ENCODE measurements at places on chromosomes 1 and 21. TPM values are rescaled to one million over a fixed set of nuclear protein-coding genes. Genes with fewer than 3 reads are reported as not detected.

Gene HPDL
- 0.46 TPM for total RNA-seq

Gene CLCA1
- not detected for total RNA-seq

GRCh38 chr1:216721863-216722262 lies 1.4 kb downstream of the ESRRG start:
- no peak overlapping the region for H3K27ac ChIP-seq
- H3K36me3 ChIP-seq = no peaks in the 10 kb centered on the region
- no peak for DNase-seq
- H3K4me1 ChIP-seq = no peaks in the 10 kb centered on the region
- H3K27me3 ChIP-seq = peaks cover 37% of the 10 kb centered on the region
- H3K4me3 ChIP-seq = no peak overlapping the region

DNA sequence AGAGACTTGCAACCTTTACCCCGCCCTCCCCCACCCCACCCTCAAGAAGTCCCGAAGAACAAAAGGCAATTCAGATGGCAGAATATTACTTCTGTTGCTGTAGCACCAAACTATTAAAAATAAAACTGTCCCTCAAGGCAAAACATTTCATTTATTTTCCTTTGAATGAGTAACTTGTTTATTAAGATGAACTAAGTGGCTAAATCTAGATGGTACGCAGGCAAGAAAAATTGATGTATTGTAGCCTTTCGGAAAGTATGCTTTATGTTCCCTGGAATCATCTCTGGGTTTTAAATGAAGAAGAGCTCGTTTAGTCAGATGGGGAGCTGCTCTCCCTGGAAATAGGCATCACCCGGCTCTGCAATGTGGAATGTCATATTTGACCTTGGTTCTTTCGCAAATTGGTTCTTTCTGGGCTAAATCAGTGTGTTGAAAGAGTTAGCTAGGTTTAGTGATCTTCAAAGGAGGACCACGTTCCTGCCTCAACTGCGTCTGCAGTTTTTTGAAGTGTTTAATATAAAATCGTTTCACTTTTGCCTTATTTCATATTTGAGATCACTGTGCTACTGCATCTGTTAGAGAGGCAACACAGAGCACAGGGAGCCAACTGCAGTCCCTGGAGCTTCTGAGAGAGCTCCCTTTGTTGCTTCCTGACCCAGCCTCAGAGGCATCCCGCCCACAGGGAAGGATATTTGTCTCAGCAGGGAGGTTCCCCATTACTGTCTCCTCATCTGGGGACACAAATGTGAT lies 61.8 kb downstream of the KIF26B start:
- H3K27me3 ChIP-seq = no peaks in the 10 kb centered on the region
- no peak overlapping the region for H3K4me3 ChIP-seq
- H3K36me3 ChIP-seq = no peaks in the 10 kb centered on the region

Gene PLA2G2F
- total RNA-seq = not detected

DNA sequence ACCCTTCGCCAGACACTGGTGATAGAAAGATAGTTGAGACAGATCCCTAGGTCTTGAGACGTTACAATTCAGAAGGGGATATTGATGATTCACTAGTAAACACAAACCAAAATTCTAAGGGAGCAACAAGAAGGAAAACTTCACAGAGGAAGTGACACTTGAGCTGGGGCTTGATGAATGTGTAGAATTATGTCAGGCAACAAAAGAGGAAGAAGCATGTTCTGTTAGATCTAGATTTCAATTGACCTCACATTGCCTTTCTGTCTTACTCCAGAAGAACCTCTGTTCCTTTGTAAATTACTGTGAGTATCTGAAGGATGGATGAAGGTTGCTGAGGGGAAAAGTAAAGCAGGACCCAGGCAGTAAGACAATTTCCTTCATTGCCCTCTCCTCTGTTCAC lies 328.2 kb downstream of the KCTD3 start:
- H3K27ac ChIP-seq = no peak overlapping the region
- no peak for DNase-seq
- H3K27me3 ChIP-seq = no peaks in the 10 kb centered on the region
- no peaks in the 10 kb centered on the region for H3K4me1 ChIP-seq
- H3K36me3 ChIP-seq = no peaks in the 10 kb centered on the region

- no peaks in the 10 kb centered on the region for H3K36me3 ChIP-seq
- DNase-seq = peak; percentile 36
- no peaks in the 10 kb centered on the region for H3K27me3 ChIP-seq
Measured at GRCh38 chr1:228891272-228892034, 156.2 kb downstream of the RHOU start.

DNA sequence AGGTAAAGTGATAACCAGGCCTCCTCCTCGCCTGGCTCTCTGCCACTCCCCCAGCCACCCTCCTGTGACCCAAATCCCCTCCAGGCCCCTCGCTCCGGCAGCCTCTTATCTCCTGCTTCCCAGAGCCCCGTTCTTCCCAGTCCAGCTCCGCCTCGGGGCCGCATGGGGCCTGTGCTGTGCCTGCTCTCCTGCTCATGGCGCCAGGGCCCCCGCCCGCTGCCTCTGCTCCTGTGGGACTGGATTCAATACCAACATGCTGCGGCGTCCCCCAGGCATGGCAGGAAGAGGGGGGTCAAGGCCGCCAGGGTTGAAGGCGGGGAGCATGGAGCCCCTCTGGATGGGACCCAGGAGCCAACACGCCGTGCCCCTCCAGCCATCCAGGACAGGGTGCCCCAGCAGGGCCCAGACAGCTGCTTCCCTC lies 213.0 kb upstream of the VAMP3 start:
- no peak overlapping the region for H3K27ac ChIP-seq
- no peaks in the 10 kb centered on the region for H3K27me3 ChIP-seq
- H3K4me1 ChIP-seq = no peaks in the 10 kb centered on the region
- no peaks in the 10 kb centered on the region for H3K36me3 ChIP-seq

DNA sequence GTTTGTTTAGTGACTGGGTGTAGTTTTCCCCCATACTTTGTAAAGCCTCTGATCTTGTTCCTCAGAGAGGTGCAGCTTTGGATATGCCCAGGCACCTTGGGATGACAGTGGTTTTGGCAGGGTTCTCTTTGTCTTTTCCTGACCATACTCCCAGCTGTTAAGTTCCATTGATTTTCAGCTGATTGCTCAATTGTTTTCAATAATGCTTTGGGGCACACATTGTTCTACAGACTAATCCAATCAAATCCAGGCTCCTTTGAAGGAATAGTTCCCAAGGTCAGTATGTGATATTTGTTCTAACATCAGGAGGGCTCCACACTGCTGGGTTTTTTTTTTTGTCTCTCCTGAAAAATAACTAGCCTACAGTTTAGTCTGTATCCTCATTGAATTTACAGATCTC lies 24.8 kb downstream of the PPP2R5A start:
- H3K36me3 ChIP-seq = no peaks in the 10 kb centered on the region
- no peaks in the 10 kb centered on the region for H3K4me1 ChIP-seq
- DNase-seq = no peak
- H3K4me3 ChIP-seq = no peak overlapping the region
- no peak overlapping the region for H3K27ac ChIP-seq

GRCh38 chr1:170296211-170296610 lies 150.5 kb downstream of the NTMT2 start:
- H3K4me1 ChIP-seq = no peaks in the 10 kb centered on the region
- no peak for DNase-seq
- no peaks in the 10 kb centered on the region for H3K36me3 ChIP-seq
- H3K27me3 ChIP-seq = no peaks in the 10 kb centered on the region
- no peak overlapping the region for H3K27ac ChIP-seq
- no peak overlapping the region for H3K4me3 ChIP-seq

- H3K27me3 ChIP-seq = no peaks in the 10 kb centered on the region
- H3K4me1 ChIP-seq = no peaks in the 10 kb centered on the region
- H3K36me3 ChIP-seq = no peaks in the 10 kb centered on the region
- no peak for DNase-seq
- no peak overlapping the region for H3K27ac ChIP-seq
Measured at GRCh38 chr21:20882462-20883407, 115.5 kb upstream of the NCAM2 start.

Gene ST6GALNAC5
- not detected for total RNA-seq

DNA sequence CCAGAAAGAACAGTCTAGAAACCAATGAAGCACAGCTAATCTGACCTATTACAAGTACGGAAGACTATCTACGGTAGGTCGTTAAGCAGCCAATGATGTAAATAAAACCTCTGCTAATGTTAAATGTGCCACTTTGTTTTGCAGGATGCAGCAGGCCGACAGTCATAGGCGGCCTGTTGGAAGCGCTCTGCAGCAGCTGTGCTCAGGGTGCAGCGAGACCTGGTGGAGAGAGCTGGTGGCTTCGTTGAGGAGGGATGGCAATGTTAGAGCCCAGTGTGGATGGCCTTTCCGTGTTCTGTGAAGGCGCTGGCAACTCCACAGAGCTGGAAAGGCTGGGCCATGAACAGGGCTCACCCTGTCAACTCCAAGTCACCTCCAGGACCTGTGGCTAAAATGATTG lies 87.3 kb downstream of the PCP4 start:
- no peaks in the 10 kb centered on the region for H3K36me3 ChIP-seq
- H3K27me3 ChIP-seq = no peaks in the 10 kb centered on the region
- H3K4me1 ChIP-seq = no peaks in the 10 kb centered on the region
- H3K4me3 ChIP-seq = no peak overlapping the region
- DNase-seq = no peak

- H3K27ac ChIP-seq = peak overlapping the region; percentile 77
- H3K27me3 ChIP-seq = no peaks in the 10 kb centered on the region
- peak overlapping the region; percentile 82 for H3K4me3 ChIP-seq
- peak; percentile 23 for DNase-seq
- H3K36me3 ChIP-seq = no peaks in the 10 kb centered on the region
- no peaks in the 10 kb centered on the region for H3K4me1 ChIP-seq
Measured at GRCh38 chr1:117928881-117929342, 509 bp downstream of the GDAP2 start.

Gene CELA2B
- not detected for total RNA-seq

Gene MCOLN2
- not detected for total RNA-seq

- H3K4me1 ChIP-seq = no peaks in the 10 kb centered on the region
- H3K4me3 ChIP-seq = no peak overlapping the region
- no peak overlapping the region for H3K27ac ChIP-seq
- no peak for DNase-seq
- no peaks in the 10 kb centered on the region for H3K27me3 ChIP-seq
Measured at GRCh38 chr1:246798606-246799496, 74.6 kb downstream of the SCCPDH start.

GRCh38 chr21:14864211-14865021 lies 200.4 kb downstream of the NRIP1 start:
- H3K27me3 ChIP-seq = no peaks in the 10 kb centered on the region
- H3K4me1 ChIP-seq = no peaks in the 10 kb centered on the region
- peak overlapping the region; percentile 15 for H3K27ac ChIP-seq
- peak; percentile 54 for DNase-seq
- no peaks in the 10 kb centered on the region for H3K36me3 ChIP-seq
- no peak overlapping the region for H3K4me3 ChIP-seq

DNA sequence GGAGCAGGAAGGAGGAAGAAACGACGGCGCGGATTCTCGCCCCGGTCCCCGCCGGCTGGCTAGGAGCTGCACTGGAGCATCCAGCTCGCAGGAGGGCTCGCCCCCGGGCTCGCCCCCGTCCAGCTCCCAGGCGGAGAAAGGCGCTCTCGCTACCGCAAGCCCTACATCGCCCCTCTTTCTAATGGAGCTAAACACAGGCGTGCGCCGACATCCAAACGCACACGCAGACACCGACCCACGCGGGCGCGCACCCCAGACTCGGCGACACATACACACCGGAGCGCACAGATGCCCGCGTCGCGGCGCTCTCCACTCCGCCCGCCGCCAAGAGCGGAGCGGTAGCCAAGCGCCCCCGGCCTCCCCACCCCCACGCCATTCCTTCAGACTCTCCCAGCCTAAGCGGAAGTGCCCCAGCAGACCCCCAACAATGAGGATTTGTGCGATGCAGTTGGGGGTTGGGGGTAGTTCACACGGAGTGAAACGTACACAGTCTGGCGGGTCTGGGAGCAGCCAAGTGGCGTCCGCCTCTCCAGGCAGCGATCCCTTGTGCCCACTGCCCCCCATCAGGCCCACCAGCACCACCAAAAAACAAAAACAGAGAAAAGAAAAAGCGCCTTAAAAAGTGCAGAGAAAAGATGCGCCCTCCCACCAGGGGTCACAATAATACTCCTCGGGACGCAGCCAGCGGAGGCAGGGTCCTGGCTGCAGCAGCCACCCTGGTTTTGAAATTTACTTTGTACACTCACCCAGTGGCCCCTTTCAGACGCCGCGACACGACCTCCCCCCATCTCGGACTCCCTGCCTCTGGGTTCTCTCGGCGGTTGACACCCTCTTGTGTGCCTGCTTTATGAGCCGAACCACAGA lies 1.4 kb downstream of the DAB1 start:
- peak overlapping the region; percentile 2 for H3K4me3 ChIP-seq
- no peak overlapping the region for H3K27ac ChIP-seq
- no peak for DNase-seq
- H3K27me3 ChIP-seq = no peaks in the 10 kb centered on the region
- H3K4me1 ChIP-seq = peaks cover 10% of the 10 kb centered on the region

GRCh38 chr21:33430858-33431257 lies 27.6 kb downstream of the IFNGR2 start:
- peaks cover 3% of the 10 kb centered on the region for H3K4me1 ChIP-seq
- no peak overlapping the region for H3K4me3 ChIP-seq
- DNase-seq = no peak
- no peak overlapping the region for H3K27ac ChIP-seq
- H3K36me3 ChIP-seq = no peaks in the 10 kb centered on the region
- H3K27me3 ChIP-seq = no peaks in the 10 kb centered on the region

Gene DCLRE1B
- total RNA-seq = 7.2 TPM

GRCh38 chr1:22043198-22043769 lies 9.2 kb upstream of the CDC42 start:
- H3K4me1 ChIP-seq = no peaks in the 10 kb centered on the region
- H3K27me3 ChIP-seq = no peaks in the 10 kb centered on the region
- no peak for DNase-seq
- no peak overlapping the region for H3K4me3 ChIP-seq

GRCh38 chr21:42030311-42030710 lies 20.2 kb upstream of the ZBTB21 start:
- no peak overlapping the region for H3K27ac ChIP-seq
- no peaks in the 10 kb centered on the region for H3K36me3 ChIP-seq
- H3K4me1 ChIP-seq = no peaks in the 10 kb centered on the region
- no peak for DNase-seq
- H3K4me3 ChIP-seq = no peak overlapping the region

GRCh38 chr1:17134724-17135123 lies 15.5 kb upstream of the PADI2 start:
- no peaks in the 10 kb centered on the region for H3K36me3 ChIP-seq
- H3K27ac ChIP-seq = no peak overlapping the region
- H3K27me3 ChIP-seq = no peaks in the 10 kb centered on the region
- no peaks in the 10 kb centered on the region for H3K4me1 ChIP-seq
- no peak overlapping the region for H3K4me3 ChIP-seq
- no peak for DNase-seq

DNA sequence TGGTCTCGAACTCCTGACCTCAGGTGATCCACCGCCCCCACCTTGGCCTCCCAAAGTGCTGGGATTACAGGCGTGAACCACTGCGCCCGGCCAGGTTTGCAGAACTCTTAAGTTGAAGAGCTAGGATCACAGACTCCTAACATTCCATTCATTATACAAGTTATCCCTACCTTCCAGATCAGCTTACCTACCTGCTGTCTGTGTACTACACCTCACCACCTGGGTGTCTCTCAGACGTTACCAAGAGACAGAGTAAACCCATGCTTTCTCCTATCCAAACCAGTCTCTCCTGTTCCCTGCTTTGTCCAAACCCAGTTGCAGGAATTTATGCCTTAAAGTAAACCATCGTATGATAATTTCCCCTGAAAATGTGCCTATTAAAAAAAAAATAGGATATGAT lies 123.0 kb upstream of the L1TD1 start:
- H3K27ac ChIP-seq = no peak overlapping the region
- no peaks in the 10 kb centered on the region for H3K27me3 ChIP-seq
- no peaks in the 10 kb centered on the region for H3K36me3 ChIP-seq
- DNase-seq = no peak

Gene GJA8
- total RNA-seq = not detected

- no peaks in the 10 kb centered on the region for H3K36me3 ChIP-seq
- H3K27me3 ChIP-seq = peaks cover 21% of the 10 kb centered on the region
- no peaks in the 10 kb centered on the region for H3K4me1 ChIP-seq
- no peak for DNase-seq
- peak overlapping the region; percentile 67 for H3K27ac ChIP-seq
- peak overlapping the region; percentile 5 for H3K4me3 ChIP-seq
Measured at GRCh38 chr1:94235189-94236012, 2.0 kb downstream of the ARHGAP29 start.

Gene LHX8
- total RNA-seq = 1.3 TPM

All from uterus (tissue), 4 donors.